ENCODE measurements at places on chromosomes 2 and 18. TPM values are rescaled to one million over a fixed set of nuclear protein-coding genes. Genes with fewer than 3 reads are reported as not detected.

KCNE4 gene
- 7.3 TPM for total RNA-seq

PROC gene
- total RNA-seq, result not detected

RAB6C gene
- total RNA-seq, result not detected

DSC3 gene
- total RNA-seq, result under 0.01 TPM

TDRD15 gene
- total RNA-seq, result not detected

ASTL gene
- total RNA-seq, result not detected

GNLY gene
- not detected for total RNA-seq

CCDC85A gene
- 4.7 TPM for total RNA-seq

ZNF521 gene
- 40.2 TPM for total RNA-seq

HOXD8 gene
- 18.8 TPM for total RNA-seq

ANKRD30B gene
- total RNA-seq, result under 0.01 TPM

ANKRD30BL gene
- not detected for total RNA-seq

TEKT4 gene
- total RNA-seq, result under 0.01 TPM

PRSS56 gene
- 1.0 TPM for total RNA-seq

ACMSD gene
- total RNA-seq, result not detected

IL1B gene
- total RNA-seq, result 1.0 TPM

LYPD6B gene
- total RNA-seq, result 0.52 TPM

LBX2 gene
- not detected for total RNA-seq

ASB3 gene
- 27.7 TPM for total RNA-seq

VAMP8 gene
- total RNA-seq, result 4.7 TPM

SRD5A2 gene
- not detected for total RNA-seq

SERPINB2 gene
- total RNA-seq, result not detected

KCNF1 gene
- total RNA-seq, result 1.6 TPM
